Stimulated activated CD8-positive, alpha-beta memory T cell treated with anti-CD3 and anti-CD28 coated beads, Interleukin-4, amount 100 ng/mL, for 1 hour (primary cell): ENCODE measurements at places on chromosomes 7 and 10.

- no peak for DNase-seq
These were observed 519.1 kb downstream of the NRG3 start for GRCh38 chr10:82394122-82394521.

DNA sequence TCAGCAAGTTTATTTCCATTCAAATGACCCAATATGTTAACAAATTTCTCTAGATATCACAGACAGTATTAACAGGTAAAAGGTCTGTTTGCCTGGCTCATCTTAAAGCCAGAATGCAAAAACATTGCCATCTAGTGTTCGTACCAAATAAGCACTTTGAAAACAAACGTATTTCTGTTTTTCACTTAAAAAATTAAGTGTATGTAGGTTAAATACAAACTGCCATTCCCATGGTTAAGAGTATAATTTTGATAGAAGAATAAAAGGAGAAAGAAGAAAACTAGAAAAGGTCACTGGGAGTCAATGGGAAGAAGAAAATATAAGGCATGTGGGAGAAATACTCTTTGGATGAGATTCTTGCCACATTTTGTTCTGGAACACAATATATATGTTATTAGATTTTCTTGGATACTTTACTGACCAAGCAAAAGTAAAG lies 51.0 kb downstream of the ORC5 start:
- DNase-seq = no peak

- no peak for DNase-seq
These were observed 6.9 kb downstream of the CREM start for GRCh38 chr10:35133586-35133985.

GRCh38 chr7:32075612-32076011 lies 5.4 kb upstream of the PDE1C start:
- no peak for DNase-seq

GRCh38 chr10:55098452-55098851 lies 297.4 kb upstream of the PCDH15 start:
- no peak for DNase-seq

DNA sequence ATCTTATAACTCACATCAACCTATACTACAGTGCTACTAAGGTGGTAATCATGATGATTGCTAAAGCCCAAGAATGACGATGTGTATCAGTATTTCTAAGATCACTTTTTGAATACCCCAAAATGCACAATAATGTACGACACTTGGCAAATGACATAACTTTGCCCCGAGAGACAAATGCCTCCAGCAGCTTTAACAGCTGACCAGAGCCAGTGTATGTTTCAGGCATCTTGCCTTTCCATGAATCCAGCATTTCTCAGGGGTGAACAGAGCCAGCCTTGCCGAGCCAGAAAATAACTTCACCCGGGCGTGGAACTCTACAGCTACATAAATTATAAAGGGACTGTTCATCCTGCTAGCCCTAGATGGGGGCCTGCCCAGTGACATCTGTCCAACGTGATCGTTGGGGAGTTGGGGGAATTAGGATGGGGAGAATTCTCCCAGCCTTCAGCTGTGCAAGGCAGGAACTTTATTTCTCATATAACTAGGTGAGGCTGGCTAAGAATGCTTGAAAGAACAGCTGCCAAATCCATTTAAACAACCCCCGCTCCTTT lies 1.8 kb downstream of the IGFBP3 start:
- no peak for DNase-seq

GRCh38 chr10:112497347-112497950 lies 50.4 kb downstream of the VTI1A start:
- DNase-seq = no peak

DNA sequence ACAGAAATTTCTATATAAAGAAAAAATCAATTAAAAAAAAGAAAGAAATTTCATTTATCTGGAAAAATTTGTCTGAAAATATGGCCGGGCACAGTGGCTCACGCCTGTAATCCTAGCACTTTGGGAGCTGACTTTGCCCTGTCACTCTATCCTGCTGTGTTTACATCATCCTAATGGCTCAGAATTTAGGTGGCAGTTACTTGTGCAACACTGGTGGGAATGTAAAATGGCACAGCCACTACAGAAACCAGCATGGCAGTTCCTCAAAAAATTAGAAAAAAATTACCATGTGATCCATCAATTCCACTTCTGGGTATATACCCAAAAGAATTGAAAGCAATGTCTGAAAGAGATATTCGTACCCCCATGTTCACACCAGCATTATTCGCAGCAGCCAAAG lies 405.2 kb upstream of the AUTS2 start:
- no peak for DNase-seq

DNA sequence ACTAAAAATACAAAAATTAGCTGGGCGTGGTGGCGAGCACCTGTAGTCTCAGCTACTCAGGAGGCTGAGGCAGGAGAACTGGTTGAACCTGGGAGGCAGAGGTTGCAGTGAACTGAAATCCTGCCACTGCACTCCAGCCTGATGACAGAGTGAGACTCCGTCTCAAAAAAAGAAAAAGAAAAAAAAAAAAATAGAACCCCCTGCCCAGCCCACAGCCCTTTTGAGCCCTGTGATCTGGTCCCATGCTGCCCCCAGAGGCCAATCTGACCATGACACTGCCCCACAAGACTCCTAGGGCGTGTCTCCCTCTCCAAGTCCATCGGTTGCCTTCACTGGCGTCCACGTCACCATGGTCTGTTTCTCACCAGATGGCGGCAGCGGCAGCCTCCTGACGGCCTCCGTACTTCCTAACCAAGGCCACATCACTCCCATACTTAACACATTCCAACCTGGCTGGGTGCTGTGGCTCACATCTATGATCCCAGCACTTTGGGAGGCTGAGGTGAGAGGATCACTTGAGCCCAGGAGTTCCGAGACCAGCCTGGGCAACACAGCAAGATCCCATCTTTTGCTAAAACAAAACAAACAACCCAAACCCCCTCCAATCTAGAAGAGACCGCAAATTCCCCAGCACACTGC lies 18.0 kb downstream of the STX1A start:
- no peak for DNase-seq

- DNase-seq = no peak
These were observed 47.4 kb downstream of the AUTS2 start for GRCh38 chr7:69645683-69646082.

DNA sequence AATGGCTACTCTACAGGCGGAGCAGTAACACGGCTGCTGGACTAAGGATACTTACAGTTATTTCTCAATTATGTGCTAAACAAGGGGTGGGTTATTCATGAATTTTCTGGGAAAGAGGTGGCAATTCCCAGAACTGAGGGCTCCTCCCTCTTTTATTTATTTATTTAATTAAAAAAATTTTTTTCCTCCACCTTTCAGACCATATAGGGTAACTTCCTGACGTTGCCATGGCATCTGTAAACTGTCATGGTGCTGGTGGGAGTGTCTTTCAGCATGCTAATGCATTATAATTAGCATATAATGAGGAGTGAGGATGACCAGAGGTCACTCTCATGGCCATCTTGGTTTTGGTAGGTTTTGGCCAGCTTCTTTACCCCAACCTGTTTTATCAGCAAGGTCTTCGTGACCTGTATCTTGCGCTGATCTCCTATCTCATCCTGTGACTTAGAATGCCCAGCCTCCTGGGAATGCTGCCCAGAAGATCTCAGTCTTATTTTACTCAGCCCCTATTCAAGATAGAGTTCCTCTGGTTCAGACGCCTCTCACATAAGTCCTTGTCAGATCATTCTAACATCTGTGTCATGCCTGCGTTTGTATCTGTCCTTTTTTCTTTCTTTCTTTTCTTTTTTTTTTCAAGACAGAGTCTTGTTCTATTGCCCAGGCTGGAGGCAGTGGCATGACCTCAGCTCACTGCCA lies 15.9 kb upstream of the STOX1 start:
- no peak for DNase-seq

GRCh38 chr10:86708783-86709380 lies 40.6 kb downstream of the LDB3 start:
- no peak for DNase-seq

DNA sequence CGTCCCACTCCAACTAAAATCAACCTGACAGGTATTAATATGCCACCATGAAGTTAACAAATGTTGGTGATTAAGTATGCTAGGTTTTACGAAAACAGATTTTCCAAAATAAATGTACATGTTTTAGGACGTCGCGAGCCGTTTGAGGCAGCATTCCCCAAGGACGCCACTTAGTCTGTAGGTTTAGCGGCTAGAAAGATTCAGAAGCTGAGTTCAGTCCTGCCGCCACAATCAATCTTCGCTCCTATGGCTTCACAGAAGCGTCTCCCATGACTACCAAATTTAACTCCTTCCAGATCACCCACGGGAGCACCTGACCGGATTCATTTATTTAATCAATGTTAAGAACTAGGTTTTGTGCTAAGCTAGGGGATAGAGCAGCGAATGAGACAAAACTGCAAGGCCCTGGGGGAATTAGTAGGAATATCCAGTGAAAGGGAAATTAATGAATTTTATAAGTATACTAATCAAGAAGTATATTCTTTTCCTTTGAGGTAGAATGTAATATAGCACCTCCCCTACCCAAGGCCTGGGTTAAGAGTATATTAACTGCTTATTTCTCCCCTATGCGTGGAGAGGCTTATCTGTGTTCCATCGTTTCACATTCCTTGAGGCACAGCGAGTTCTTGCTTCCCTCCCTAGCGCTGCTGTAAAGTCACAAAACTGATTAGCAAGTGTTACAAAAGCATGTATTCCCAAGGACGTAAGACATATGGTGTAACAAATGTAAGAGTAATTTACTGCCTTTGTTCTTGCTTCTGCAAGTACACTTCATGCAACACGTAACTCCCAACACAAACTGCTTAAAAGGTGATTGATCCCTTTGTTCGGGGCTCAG lies 994 bp upstream of the CYP51A1 start:
- no peak for DNase-seq

DNA sequence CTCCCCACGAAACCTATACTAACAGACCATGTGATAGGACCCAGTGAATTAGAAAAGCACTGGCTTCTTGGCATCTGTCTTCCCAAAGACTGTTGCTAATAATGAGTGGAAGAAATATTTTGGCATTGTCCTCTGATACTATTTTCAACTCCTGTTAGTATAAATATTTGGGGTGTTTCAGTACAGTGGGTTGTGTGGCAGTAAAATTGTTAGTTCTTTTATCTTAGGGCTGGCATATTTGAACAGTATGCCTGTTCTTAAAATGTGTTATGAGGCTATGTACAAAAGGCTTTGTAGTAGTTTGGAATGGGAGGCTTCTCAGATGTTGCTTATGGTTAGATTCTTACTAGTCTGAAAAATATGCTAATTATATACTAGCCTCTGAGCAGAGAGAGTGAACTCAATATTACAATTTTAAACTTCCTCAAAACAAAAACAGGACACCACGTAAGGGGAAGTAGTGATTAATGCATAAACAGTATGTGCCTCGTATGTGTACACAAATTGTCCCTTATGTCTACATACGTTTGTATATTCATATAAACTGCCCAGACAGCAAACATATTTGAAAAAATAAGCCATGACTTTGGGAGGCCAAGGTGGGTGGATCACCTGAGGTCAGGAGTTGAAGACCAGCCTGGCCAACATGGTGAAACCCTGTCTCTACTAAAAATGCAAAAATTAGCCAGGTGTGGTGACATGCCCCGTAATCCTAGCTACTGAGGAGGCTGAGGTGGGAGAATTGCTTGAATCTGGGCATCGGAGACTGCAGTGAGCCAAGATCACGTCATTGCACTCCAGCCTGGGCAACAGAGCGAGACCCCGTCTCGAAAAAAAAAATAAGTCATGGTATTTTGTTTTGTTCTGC lies 115.4 kb downstream of the ARID5B start:
- no peak for DNase-seq

- no peak for DNase-seq
These were observed 2.0 kb downstream of the ANKRD2 start for GRCh38 chr10:97574374-97575126.

DNA sequence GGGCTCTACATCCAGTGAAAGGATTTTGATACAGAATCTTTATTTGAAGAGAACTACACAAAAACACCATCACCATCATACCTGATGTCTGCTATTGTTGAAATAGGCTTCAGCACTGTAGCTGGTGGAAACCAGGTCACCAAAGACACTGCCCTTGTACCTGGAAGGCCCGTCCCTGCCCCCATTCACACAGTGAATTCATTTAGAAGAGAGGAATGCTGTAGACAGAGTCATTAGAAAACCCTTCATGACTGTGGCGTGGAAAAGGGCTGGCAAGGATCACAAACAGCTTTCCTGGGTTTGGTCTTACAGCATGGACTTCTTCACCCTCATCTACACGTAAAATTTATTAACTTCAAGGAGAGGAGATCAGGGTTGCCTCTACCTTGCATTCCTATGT lies 202.0 kb upstream of the NRP1 start:
- DNase-seq = no peak

GRCh38 chr7:37269711-37270508 lies 178.8 kb downstream of the ELMO1 start:
- no peak for DNase-seq

GRCh38 chr7:45446195-45446944 lies 127.8 kb upstream of the ADCY1 start:
- DNase-seq = no peak

DNA sequence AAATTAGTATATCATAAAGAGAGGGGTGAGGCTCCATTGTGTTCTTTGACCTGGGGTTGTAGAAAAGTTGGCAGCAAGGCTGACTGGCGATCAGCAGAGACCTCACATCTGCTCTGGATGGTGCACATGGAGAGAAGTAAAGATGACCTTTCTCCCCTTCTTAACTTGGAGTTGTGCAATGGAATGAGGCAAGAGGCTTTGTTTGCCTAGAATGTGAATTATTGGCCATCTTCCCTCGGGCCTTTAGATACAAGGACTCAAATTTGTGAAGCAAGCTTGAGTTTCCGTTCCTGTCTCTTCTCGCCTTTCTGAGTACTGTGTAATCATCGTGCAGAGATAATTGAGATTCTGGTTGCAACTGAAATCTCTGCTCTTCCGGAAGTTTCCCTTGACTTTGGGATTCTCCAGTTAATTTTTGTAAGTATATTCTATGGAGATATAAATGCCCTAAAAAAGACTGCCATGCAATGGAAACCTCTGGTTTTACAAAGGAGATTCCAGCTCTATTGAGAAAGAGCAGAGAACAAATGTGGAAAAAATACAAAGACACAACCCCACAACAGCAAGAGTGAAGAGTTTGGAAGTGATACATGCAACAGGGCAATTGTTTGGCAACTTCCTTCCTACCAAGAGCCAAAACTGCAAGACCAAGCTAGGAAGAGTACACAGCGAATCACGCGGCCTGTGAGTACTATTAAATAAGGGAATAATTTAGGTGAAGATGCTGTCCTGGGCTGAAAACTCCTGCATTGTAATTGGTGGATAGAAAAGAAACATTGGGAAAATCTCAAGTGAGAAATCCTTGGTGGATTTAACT lies 542.3 kb upstream of the NRP1 start:
- DNase-seq = no peak

DNA sequence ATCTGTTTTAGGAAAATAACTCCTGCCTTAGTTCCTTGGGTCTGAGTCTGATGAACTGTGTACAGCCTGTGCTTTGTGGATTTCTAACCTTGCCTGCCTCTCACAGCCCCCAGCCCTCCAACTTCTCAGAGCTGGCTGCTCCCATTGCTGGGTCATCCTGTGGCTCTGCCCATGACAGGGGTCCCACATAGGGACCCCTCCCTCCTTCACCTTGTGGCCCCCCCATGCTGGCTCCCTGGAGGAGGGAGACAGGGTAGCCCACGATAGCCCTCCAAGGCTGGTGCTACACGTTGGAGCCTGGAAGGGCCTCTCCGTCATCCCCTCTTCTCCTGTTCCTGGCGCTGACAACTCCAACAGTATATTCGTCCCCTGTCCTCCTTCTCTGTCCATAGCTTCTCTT lies 2.8 kb upstream of the DENND2A start:
- no peak for DNase-seq
